ENCODE measurements at places on chromosomes 5 and 9. TPM values are rescaled to one million over a fixed set of nuclear protein-coding genes. Genes with fewer than 3 reads are reported as not detected.

GRCh38 chr5:159104759-159105144, 5.0 kb upstream of the EBF1 start:
- no peak for DNase-seq
- no peak overlapping the region for H3K4me3 ChIP-seq
- peaks cover 5% of the 10 kb centered on the region for H3K4me1 ChIP-seq
- H3K27ac ChIP-seq, result no peak overlapping the region

- H3K4me3 ChIP-seq, result no peak overlapping the region
- H3K27me3 ChIP-seq, result no peaks in the 10 kb centered on the region
- no peaks in the 10 kb centered on the region for H3K4me1 ChIP-seq
These were observed 165.1 kb downstream of the RNF180 start for GRCh38 chr5:64330728-64331231.

GRCh38 chr9:27377811-27378456, 81.0 kb upstream of the EQTN start:
- no peak overlapping the region for H3K27ac ChIP-seq
- H3K4me1 ChIP-seq, result no peaks in the 10 kb centered on the region
- DNase-seq, result no peak
- no peaks in the 10 kb centered on the region for H3K27me3 ChIP-seq

- no peak for DNase-seq
- H3K27ac ChIP-seq, result no peak overlapping the region
- H3K36me3 ChIP-seq, result no peaks in the 10 kb centered on the region
- H3K4me1 ChIP-seq, result no peaks in the 10 kb centered on the region
- no peak overlapping the region for H3K4me3 ChIP-seq
These were observed 327.9 kb downstream of the TMEM161B start for GRCh38 chr5:87940775-87941174.

GRCh38 chr5:17276445-17276844, 59.0 kb downstream of the BASP1 start:
- peaks cover 11% of the 10 kb centered on the region for H3K36me3 ChIP-seq
- no peaks in the 10 kb centered on the region for H3K27me3 ChIP-seq
- H3K4me3 ChIP-seq, result no peak overlapping the region
- no peak for DNase-seq
- H3K4me1 ChIP-seq, result no peaks in the 10 kb centered on the region
- H3K27ac ChIP-seq, result no peak overlapping the region

GRCh38 chr9:33840381-33840780, 23.4 kb downstream of the UBE2R2 start:
- no peaks in the 10 kb centered on the region for H3K36me3 ChIP-seq
- H3K27me3 ChIP-seq, result no peaks in the 10 kb centered on the region
- H3K4me3 ChIP-seq, result no peak overlapping the region

GRCh38 chr9:133956520-133957076, 35.5 kb downstream of the VAV2 start:
- H3K27ac ChIP-seq, result peak overlapping the region; percentile 69
- no peaks in the 10 kb centered on the region for H3K36me3 ChIP-seq
- peaks cover 36% of the 10 kb centered on the region for H3K4me1 ChIP-seq
- peak; percentile 55 for DNase-seq
- no peaks in the 10 kb centered on the region for H3K27me3 ChIP-seq
- H3K4me3 ChIP-seq, result peak overlapping the region; percentile 1

GRCh38 chr5:54087436-54087835, 222.9 kb downstream of the ARL15 start:
- H3K27ac ChIP-seq, result peak overlapping the region; percentile 65
- H3K4me3 ChIP-seq, result no peak overlapping the region
- DNase-seq, result peak; percentile 50
- H3K36me3 ChIP-seq, result no peaks in the 10 kb centered on the region
- peaks cover 22% of the 10 kb centered on the region for H3K4me1 ChIP-seq
- H3K27me3 ChIP-seq, result no peaks in the 10 kb centered on the region

DNA sequence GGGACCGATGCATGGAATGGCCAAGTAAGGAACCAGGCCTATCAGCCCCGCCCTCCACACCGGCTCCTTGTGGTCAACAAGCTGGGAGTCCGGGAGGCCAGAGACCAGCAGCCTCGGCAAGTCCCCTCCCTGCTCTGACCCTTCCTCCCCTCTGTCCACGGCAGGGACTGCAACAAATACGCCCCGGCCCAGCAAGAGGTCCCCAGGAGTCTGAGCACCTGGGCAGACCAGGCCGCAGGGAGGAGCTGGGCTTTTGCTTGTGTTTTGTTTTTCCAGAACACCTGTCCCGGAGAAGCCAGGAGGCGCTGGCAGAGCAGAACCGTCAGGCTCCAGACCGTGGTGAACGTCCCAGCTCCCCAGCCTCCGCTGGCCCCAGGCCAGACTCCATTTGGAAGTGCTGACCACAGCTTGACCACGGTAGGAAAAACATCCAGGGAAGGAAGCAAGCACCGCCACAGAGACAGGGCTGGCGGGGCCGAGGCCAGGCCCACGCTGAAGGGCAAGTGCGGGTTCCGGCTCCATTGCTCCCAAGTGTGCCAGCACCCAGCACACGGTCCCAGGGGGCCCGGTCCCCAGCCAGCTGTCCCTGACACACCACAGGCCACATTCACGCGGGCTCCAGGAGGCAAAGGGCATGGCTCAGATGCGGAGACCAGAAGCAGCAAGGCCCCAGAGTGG, 56.7 kb downstream of the VAV2 start:
- peak overlapping the region; percentile 32 for H3K27ac ChIP-seq
- DNase-seq, result peak; percentile 79

Gene GABBR2
- 1.1 TPM for polyA plus RNA-seq

Gene GKAP1
- 0.51 TPM for polyA plus RNA-seq

Gene CDKN2A
- polyA plus RNA-seq, result 10.7 TPM

Gene ANKRD34B
- polyA plus RNA-seq, result not detected

Gene SNCAIP
- 12.0 TPM for polyA plus RNA-seq
